ENCODE measurements at places on chromosomes 6 and 20. TPM values are rescaled to one million over a fixed set of nuclear protein-coding genes. Genes with fewer than 3 reads are reported as not detected.

DNA sequence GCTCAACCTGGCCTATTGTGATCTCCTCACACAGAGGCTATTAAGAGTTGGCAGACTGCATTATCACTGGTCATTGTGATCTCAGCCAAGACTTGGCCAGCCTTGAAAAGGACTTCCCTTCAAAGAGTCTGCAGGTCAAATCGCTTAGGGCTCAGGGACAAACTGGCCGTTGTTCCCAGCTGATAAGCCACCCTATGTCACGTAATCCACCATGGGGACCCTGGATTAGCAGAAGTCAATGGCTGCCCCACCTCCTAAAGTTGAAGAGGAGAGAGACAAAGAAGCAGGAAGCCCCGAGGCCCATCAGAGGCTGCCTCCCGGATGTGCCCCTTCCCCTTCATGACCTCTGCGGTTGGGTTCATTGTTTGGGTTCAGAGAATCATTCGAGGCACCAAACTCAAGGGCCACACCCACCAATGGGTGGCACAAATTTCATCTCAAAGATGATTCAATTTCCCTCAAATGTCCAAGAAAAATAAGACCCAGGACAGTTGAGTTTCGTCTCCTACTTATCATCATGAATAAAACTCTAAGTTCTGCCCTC lies 56.6 kb downstream of the BPIFB1 start:
- no peak for DNase-seq

DNA sequence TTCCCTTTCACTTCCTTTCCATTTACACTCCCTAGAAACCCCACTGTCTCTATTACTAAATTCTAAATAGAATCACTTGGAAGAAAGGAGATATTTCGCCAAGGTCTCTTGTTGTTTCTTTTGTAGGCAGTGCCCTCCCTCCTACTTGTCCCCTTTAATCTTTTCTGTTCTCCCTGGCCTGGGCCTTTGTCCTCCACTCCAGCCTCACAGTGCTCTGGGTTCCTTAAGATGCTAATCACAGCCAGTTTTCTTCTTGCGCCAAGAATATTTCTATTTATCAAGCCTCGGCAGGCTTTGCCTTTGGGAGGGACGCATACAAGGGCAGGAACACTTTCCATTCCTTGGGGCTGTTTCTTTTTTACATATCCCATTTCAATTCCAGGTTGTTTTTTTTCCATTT lies 520.6 kb upstream of the CHD6 start:
- no peak for DNase-seq

DNA sequence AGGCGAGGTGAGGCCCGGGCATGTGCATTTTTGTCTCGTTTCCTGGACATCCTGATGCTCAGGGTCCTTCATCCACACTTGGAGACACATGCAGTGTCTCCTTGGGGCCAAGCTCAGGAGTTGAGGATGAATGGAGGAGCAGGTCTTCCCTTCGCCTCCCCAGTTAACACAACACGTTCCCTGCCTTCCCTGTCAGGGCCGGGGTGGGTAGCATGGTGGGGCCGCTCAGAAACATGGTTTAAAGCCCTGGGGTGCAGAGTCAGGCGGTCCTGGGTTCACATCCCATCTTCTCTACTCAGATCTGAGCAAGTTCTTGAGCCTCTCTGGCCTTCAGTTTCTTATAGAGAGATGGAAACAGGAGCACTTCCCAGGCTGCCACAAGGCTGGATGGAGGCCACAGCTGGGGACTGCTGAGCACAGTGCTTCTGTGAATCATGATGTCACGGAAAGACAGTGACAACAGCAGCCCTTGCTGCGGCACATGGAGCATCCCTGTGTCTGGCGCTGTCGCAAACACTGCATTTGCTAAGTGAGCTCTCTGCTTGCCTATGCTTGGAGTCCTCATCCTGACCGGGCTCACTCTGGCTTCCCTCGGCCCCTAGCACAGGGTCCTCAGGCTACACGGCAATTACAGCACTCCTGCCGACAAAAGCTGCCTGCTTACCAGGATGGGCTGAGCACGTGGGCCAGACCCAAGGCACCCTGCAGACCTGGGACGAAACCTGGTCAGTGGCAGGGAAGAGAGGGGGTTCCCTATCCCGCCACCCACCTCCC lies 45.6 kb upstream of the STX16 start:
- DNase-seq: no peak

GRCh38 chr20:16317445-16318362 lies 255.5 kb downstream of the KIF16B start:
- no peak for DNase-seq

DNA sequence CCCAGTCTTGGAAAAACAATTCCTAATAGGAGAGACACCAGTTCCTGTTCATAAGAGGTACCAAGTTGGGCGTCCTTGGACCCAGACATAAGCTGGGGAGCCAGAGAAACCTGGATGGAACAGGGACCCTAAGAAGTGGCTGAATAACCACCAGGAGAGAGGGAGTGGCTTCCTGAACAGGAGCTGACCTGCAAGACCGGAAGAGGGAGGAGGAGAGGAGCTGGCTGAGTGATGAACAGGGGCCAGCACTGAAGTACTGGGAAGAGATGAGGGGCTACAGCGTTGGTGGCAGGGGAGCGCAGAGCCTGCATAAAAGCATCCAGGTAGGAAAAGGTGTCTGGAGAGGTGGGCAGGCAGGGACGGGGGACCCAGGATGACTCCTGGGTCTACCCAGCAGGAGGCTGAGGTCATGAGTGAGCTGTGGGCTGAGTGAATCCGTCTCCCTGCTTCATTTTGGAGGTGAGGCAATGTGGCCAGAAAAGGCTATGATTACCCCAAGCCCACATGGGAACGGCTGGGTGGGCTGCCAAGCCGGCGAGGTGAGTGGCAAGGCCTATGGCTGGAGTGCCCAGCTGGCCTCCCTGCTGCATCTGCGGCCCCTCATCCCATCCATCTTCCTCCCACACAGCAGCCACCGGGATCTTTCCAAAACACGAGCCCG lies 34.4 kb upstream of the ZFAND3 start:
- no peak for DNase-seq

- DNase-seq: no peak
These were observed 134.4 kb downstream of the OR2B2 start for GRCh38 chr6:27777614-27778355.

GRCh38 chr20:23050076-23050838 lies 785 bp upstream of the THBD start:
- peak; percentile 27 for DNase-seq

- DNase-seq: peak; percentile 94
These were observed 12.3 kb upstream of the TMC2 start for GRCh38 chr20:2523919-2524708.

PXMP4 gene
- polyA plus RNA-seq: 3.5 TPM

TPD52L1 gene
- 21.2 TPM for polyA plus RNA-seq

MYCT1 gene
- 2.0 TPM for polyA plus RNA-seq

EYA4 gene
- 0.21 TPM for polyA plus RNA-seq

Data from pancreas (tissue), 10 donors.